ENCODE measurements at places on chromosomes 12 and 14. TPM values are rescaled to one million over a fixed set of nuclear protein-coding genes. Genes with fewer than 3 reads are reported as not detected.

DNA sequence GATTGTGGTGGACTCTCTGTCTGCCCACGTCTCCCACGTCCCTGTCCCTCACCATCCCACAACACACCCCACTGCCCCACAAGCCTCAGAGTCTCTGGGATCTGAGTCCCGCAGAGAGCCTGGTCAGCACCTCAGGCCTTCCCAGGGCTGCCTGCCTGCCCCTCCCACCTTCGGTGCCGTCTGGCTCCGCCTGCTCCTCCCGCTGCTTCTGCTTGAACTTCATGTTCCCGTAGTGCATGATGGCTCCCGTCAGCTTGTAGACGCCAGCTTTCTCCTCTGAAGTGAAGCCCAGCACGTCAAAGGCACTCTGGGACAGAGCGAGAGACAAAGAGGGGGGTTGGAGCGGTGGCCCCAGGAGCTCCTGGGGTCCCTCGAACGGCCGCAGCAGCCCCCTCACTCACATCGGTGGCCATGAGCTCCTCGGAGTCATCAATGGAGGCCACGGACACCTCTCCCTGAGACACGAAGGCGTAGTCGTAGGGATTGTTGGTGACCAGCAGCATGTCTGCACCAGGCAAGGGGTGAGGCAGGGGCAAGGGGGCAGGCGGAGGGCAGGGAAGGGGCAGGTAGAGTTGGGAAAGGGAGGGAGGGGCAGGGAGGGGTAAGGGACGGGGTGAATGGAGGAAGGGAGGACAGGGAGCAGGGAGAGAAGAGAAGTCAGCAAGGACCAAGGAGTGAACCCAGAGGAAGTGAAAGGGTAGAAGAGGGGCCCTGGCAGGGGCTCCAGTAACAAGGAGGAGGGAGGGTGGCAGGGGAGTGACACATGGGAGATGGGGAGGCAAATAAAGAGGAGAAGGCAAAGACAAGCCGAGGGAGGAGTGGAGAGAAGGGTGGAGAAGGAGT is 5.6 kb downstream of the MYH6 start:
- no peak for DNase-seq

Gene YY1
- 41.9 TPM for total RNA-seq

DNA sequence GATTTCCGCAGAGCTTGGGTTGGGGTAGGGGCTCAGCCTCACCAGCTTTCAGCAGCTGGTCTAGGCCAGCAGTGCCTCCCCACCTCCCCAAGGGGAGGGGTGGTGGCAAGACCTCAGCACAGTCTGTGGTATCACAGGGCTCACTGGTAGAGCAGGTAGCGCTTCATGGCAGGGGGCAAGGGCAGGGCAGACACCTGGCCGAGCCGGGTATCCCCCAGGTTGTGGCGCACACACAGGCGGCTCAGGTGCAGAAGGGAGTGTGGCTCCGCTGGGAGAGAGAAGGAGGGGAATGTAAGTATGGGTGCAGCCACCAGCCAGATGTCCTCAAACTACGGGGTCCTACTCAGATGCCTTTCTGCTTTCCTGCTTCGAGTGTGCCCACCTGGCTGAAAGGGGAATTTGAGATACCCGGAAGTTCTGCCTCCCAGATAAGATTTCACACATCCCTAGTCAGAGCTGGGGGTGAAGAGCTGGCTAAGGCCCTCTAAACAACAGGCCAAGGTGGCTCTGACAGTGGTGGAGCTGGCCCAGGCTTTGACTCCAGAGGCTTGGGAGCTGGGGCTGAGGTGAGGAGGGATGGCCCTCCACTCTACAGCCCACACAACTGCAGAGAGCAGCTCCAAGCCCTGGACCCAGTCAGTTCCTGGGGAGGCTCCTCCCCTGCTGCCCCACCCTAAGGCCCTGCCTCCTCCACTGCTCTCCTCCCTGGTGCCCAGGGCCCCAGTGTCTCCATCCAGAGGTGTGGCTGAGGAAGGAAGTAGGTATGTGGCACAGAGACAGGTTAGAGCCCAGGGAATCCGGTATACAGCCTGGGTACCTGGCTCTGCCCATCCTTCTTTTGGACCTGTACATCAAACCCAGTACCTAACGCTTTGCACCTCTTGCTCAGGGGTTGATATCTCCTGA is 1.8 kb downstream of the SPSB2 start:
- DNase-seq: no peak

DNA sequence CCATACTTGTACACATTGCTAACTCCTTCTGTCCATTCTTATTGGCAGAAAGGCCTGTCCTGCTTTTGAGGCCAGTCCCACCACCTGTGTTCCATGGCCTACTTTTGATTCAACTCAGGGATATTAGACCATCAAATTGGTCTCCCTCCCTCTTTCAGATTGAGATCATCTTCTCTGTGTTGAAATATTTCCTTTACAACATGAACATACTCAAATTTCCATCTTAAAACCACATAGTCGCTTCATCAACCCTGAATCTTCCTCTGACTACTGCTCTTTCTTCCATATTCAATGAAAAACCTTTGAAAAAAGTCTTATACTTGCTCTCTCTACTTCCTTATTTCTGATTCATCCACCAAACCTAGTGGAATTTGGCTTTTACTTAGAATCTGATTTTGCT is 34.9 kb downstream of the TRMT5 start:
- DNase-seq: no peak

- no peak for DNase-seq
Measured at GRCh38 chr12:68884251-68884650, 48.7 kb downstream of the CPM start.

DNA sequence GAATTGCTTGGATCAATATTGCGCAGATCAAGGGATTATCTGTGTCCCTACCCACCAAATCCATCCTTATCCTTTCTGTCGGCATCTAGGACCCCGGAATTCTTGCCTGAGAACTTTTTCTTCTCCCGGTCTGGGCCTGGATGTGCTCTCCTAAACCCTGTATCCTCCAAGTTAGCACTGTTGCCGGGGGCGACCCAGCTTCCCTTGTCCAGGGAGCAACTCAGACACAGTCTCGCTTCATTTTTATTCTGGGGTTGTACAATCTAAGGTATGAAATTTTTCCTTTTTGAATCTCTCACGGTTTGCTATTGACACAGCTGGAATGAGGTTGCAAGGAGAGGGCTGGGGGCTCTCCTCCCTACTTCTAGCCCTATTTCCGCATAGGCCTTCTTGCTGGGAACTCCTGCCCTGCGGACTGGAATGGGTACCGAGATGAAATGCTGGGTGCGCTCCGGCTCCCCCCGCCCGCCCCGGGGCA is 403 bp upstream of the PNP start:
- no peak for DNase-seq

- no peak for DNase-seq
Measured at GRCh38 chr12:122063694-122064024, 14.9 kb upstream of the MLXIP start.

Gene AKAP5
- total RNA-seq: 2.2 TPM

- DNase-seq: no peak
Measured at GRCh38 chr14:77302926-77303325, 17.8 kb downstream of the POMT2 start.

GRCh38 chr12:66449531-66449930 is 147.2 kb downstream of the HELB start:
- no peak for DNase-seq

GRCh38 chr12:40378691-40379090 is 153.9 kb downstream of the LRRK2 start:
- DNase-seq: no peak

Gene NPC2
- total RNA-seq: 229 TPM

- no peak for DNase-seq
Measured at GRCh38 chr14:71361336-71361735, 454.1 kb downstream of the PCNX1 start.

Gene CD4
- 0.07 TPM for total RNA-seq

GRCh38 chr12:26031827-26032226 is 73.3 kb downstream of the RASSF8 start:
- no peak for DNase-seq

Gene TRIM9
- total RNA-seq: 0.36 TPM

Gene RPGRIP1
- 0.07 TPM for total RNA-seq

DNA sequence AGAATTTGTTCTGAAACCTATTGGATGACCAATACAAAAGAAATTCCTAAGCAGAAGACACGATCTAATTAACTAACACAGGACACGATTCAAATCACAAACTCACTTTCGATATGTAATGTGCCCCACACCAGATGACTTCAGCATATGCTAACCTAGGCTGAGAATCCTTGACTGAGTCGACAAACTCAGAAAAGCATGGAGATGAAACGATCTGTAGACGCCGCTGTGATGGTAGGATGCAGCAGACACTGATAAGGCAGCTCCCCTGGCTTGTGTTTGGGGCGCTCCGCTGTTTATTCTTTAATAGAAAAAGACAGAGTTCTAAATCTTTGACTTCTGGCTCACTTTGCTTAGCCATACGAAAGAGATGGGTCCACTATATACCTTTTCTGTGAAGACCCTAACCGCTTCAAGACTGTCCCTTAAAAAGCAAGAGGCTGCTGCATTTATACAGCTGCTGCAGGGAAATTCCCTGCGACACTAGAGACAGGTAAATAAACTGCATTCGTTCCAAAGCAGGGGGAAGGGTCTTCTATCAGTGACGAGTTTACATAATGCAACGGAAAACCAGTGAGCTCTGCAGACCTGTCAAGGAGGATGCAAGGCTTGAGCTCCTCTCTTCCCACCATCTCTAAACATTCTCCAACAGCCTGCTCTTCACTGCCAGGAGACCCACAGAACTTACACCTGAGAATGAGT is 929 bp downstream of the CHD8 start:
- DNase-seq: no peak

- no peak for DNase-seq
Measured at GRCh38 chr12:52010152-52010622, 3.4 kb downstream of the TAMALIN start.

- no peak for DNase-seq
Measured at GRCh38 chr14:40402957-40403356, 970.7 kb upstream of the FBXO33 start.

DNA sequence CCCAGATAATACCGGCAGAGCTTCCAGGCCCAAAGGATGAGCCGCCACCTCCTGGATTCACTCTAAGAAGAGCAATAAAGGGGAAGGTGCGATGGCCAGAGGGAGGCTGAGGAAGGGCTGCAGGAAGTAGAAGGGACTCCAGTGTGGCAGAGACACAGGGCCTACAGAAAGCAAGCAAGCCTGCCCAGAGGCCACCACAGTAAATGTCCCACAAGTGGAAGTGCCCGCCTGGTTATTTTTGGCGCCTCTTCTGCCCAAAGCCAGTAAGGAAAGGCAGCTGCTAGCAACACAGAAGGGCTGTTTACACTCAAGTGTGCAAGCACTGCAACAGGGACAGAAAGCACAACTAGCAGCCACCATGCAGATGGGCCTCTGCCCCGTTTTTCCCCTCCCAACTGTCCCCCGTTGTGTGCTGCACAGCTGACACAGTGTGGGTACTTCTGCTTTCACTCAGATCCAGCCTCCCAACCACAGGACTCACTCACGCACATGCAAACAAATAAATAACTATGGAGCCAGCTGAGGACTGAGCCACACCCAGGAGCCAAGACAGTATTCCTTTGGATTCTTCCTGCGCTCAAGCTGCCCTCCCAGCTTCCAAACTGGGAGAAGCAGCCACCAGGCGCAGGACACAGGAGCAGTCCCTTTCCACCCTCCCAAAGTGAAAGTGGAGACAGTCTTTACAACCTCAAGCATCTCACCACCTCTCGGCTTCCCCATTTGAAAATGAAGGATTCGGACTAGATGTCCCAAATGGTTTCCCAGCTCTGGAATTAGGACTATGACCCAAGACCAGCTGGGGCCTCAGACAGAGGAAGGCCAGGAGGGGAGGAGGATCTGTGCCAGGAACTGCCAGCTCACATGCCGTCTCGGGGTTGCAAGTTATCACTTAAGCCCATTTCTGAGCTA is 40.0 kb upstream of the PNMA1 start:
- no peak for DNase-seq

GRCh38 chr12:128840862-128841468 is 12.3 kb upstream of the GLT1D1 start:
- DNase-seq: no peak

GRCh38 chr12:48366131-48366530 is 15.4 kb upstream of the ZNF641 start:
- DNase-seq: no peak

DNA sequence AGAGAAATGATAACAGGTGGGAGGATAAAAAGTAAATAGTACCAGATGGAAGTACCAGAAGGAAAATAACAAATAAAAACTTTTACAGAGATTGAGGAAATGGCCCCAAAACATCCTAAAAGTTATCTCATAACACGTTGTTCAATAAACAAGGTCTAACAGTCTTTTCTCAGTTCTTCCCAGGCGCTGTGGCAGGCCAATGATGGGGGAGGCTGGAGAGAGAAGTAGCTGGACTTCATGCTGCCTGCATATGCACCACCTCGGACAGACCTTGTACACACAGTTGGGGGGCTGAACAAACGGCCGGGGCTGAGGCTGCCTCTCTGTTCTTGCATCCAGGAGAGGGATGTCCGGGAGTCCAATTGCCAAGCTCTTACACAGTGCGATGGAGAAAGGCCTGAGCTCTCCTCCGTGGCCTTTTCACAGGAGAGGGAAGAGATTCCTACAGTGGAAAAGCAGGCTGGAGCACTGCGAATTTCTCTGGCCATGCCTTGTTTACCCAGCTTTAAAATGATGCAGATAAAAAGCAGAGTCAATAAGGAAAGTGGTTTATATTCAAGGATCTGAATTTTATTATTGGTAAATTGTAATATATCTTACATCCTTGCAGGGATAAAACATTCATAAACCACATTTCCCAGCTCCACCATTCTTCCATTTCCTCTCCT is 109.8 kb downstream of the PHLDA1 start:
- DNase-seq: no peak

- no peak for DNase-seq
Measured at GRCh38 chr14:59046746-59047145, 141.7 kb upstream of the DAAM1 start.

Gene ENDOU
- total RNA-seq: not detected

Gene PLXNC1
- 0.06 TPM for total RNA-seq

DNA sequence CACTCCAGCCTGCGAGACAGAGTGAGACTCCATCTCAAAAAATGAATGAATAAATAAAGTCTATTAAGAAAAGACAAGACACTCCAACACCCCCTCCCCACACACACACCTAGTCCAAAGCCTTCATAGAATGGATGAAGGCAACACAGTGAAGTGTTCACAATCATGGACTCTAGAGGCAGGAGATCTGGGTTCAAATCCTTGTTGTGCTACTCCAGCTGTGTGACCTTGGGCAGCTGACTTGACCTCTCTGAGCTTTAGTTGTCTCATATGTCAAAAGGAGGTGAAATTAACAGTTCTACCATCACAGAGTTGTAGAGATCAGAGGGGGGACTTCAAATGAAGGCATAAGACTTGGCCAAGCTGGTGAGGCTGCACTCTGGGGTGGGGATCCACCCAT is 95.8 kb upstream of the MAP1LC3B2 start:
- no peak for DNase-seq

GRCh38 chr14:74572726-74573301 is 39.2 kb downstream of the LTBP2 start:
- peak; percentile 35 for DNase-seq

GRCh38 chr12:107491856-107492255 is 193.7 kb upstream of the PWP1 start:
- DNase-seq: no peak

DNA sequence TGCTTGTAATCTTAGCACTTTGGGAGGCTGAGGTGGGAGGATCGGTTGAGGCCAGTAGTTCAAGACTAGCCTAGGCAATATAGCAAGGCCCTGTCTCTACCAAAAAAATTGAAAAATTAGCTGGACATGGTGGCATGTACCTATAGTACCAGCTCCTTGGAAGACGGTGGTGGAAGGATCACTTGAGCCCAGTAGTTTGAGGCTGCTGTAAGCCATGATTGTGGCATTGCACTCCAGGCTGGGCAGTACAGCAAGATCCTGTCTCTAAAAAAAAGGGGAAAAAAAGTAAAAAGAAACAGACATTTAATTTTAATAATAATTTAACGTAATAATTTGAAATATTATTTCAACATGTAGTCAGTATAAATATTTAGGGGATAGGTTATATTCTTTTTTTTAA is 16.1 kb downstream of the MON2 start:
- DNase-seq: no peak

Gene ERP29
- total RNA-seq: 83.4 TPM

Gene FOXG1
- total RNA-seq: 0.06 TPM
